ENCODE measurements at places on chromosomes 3 and 15.

- no peak for DNase-seq
Observed at GRCh38 chr3:29438580-29438979, 157.7 kb downstream of the RBMS3 start.

- peak; percentile 51 for DNase-seq
Observed at GRCh38 chr15:80970018-80970657, 19.5 kb downstream of the MESD start.

GRCh38 chr15:60804551-60804950, 325.6 kb upstream of the ICE2 start:
- no peak for DNase-seq

DNA sequence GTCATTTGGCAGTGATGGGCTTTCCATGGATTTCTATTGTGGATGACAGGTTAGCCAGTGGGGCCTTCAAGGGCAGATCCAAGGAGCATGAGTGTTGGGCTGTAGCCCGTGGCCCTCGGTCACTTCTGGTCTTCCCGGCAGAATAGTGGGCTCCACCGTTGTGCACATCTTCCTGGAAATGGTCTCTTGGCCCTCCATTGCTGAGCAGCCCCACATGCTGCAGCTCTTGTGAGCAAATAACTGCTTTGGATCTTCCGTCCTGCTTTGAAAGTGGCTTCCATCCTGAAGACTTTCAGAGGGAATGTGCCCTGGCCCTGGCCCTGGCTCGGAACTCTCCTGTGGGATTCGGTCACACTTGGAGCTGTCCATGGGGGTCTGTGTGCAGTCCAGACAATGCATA, 102.8 kb downstream of the SNRPN start:
- no peak for DNase-seq

GRCh38 chr15:99718421-99718820, 14.8 kb downstream of the LYSMD4 start:
- DNase-seq, result no peak

DNA sequence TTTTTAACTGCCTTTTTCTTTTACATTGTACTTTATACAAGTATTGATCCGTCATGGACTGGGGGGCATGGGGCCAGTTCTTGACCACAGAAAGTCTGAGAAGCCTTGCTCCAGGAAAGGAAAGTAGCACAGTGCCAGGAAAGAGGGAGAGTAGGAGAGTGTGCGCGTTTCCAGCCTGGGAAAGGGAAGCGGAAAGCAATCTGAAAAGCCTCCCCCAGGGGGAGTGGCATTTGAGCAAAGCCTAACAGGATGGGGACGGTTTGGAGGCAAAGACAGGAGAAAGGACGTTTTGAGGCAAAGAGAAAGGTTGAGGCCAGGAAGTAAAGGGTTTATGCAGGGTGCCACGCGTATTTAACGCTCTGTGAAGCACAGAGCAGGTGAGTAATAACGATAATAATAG, 116.9 kb downstream of the RORA start:
- DNase-seq, result no peak

DNA sequence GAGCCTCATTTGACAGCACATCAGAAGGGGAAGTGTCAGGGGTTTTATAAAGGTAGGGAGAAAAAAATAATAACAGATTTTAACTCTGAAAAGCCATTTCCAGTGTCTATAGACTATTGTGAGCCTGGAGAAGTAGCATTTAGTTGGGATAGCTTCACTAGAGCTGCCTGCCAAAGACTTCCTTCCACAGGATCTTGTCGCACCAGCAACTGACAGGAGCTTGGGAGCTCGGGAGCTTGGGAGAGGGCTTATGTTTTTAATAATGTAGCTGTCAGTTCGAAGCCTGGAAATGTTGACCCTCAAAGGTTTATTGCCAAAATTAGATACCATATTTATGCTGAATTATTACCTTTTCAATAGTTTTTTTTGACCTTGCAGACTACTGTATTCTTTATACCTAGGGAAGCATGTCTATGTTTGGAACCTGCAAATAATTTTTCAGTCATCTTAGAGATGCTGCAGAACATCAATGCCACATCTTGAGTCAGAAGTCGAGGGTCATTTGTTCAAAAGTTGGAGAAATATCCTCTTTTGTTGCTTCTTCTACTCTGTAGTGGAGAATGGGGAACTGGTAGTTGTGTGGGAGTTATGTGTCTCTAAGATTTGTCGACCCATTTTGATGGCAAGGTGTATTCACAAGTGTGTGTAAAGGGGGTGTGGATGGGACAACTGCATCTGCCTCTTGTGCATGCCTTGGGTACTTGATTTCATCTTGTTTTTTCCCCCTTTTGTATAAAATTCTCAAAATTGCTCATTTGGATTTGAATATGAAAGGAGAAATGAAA, 41.7 kb downstream of the ARPP21 start:
- no peak for DNase-seq

GRCh38 chr15:91845720-91846119, 7.8 kb upstream of the SLCO3A1 start:
- DNase-seq, result no peak

- no peak for DNase-seq
Observed at GRCh38 chr3:105906836-105907235, 38.0 kb upstream of the CBLB start.

GRCh38 chr3:169052465-169053302, 610.8 kb downstream of the MECOM start:
- DNase-seq, result no peak

GRCh38 chr3:27533718-27534573, 49.8 kb upstream of the SLC4A7 start:
- DNase-seq, result no peak

GRCh38 chr3:192931825-192932224, 14.2 kb upstream of the MB21D2 start:
- no peak for DNase-seq

DNA sequence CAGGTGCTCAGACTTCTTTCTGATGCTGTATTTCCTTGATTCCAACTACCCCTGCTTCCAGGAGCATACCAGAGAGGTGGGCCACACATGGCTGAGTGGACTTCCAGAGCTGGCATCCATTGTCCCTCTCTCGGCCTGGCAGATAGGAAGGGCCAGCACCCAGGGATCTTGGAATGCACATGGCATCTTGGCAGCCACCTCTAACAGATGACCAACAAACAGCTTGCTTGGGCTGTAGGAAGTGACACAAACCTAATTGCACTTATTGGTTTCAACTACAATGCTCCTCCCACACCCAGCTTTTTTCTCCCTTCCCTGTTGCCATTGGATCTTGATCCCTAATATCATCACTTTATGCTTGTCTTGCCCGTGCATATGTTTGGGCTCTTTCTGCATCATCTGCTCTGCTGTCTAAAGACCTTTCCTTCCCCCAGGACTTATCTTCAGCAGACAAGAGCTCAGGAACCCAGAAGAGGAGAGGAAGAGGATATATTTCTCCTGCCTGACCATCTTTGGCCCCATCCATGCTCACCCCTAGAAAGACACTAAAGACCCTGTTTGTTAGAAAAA, 294.6 kb downstream of the NTRK3 start:
- DNase-seq, result no peak

DNA sequence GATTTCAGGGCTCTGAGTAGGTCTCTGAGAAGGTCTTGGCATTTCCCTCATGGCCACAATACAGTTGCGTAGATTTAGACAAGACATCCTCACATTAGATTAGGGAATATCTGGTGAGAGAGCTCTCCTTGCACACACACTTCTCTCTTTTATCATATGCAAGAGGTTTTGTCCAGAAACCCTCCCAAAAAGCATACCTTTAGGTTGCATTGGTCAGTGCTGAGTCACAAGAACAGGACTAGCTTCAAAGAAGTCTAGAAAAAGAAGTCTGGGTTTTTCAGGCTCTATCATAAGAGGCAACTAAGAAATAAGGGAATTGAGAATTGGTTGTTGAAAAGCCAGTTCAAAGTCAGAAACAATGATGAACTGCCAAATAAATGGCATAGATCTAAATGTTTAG, 40.1 kb upstream of the MITF start:
- DNase-seq, result no peak

DNA sequence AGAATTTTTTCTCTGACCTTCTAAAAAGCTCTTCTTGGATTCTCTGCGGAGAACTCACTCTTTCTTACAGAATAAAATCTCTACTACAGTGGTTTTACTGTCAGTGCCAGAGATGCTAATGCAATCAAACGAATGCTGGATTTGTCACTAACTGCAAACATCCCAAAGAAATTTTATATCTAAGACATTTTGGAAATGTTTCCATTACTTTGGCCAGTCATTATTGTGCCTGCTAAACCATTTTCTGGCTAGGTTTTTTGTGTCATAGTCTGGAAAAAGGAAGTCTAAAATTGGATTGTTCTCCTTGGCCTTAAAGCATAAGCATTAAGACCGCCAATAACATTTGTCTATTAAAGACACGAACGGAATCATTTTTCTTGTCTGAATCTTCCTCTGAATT, 54.0 kb downstream of the PLOD2 start:
- DNase-seq, result no peak

GRCh38 chr15:64597477-64597822, 137.1 kb downstream of the ZNF609 start:
- peak; percentile 74 for DNase-seq

DNA sequence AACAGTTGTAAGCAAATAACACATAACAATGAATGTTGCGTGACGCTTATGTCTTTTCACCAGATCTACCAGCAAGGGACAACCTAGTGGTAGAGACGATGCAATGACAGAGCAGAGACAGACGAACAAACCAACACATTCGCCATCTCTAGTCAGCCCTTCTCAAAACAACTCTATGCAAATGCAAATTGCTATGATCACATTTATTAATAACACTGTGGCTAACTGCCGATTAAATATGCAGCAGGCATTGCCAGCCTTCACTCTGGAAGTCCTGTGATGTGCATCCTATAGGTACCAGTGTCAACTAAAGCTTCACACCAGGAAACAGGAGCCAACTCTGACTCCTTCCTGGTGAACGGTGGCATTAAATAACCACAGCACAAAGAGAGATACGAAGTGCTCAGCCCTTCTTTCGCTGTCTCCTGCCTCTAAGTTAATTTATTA, 94.2 kb downstream of the FOXP1 start:
- no peak for DNase-seq

DNA sequence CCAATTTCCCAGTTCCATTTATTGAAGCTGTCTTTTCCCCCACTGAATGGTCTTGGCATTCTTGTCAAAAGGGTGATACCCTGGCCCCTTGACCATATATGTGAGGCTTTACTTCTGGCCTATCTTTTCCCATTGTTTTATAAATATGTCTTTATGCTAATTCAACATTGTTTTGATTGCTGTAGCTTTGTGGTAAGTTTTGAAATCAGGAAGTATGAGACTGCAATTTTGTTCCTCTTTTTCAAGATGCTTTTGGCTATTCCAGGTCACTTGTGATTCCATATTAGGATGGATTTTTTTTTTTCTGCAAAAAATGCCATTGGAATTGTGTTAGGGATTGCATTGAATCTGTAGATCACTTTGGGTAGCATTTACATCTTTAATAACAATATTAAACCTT, 141.2 kb upstream of the MANF start:
- DNase-seq, result no peak

DNA sequence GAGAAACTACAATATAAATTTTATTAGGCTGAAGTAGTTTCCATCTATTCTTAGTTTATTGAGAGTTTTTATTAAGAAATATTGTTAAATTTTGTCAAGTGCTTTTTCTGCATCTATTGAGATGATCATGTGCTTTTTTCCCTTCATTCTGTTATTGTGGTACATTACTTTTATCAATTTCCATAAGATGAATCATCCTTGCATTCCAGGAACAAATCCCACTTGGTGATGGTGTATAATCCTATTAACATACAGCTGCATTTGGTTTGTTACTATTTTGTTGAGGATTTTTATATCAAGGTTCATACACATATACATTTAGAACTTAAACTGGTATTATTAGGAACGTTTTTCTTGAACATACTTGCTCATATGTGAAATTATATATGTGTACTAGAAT, 199.8 kb downstream of the TBC1D5 start:
- no peak for DNase-seq

DNA sequence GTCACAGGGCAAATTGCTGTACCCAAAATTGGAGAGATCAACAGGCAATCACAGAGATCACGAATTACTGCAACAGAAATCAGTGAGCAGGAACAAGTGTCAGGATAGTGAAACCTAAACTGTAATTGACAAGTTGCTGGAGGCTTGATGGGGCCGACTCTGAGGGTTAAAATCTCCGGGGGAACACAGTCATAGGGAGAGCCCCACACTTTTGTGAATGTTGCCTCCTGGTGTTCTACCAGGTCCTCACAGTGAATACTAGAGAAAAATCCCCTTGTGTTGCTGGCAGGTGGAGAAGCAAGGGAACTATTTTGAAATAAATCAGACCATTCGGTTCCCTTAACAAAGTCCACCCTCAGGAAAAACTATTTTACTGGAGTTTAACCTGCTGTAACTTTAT, 697.5 kb upstream of the CBLB start:
- no peak for DNase-seq

DNA sequence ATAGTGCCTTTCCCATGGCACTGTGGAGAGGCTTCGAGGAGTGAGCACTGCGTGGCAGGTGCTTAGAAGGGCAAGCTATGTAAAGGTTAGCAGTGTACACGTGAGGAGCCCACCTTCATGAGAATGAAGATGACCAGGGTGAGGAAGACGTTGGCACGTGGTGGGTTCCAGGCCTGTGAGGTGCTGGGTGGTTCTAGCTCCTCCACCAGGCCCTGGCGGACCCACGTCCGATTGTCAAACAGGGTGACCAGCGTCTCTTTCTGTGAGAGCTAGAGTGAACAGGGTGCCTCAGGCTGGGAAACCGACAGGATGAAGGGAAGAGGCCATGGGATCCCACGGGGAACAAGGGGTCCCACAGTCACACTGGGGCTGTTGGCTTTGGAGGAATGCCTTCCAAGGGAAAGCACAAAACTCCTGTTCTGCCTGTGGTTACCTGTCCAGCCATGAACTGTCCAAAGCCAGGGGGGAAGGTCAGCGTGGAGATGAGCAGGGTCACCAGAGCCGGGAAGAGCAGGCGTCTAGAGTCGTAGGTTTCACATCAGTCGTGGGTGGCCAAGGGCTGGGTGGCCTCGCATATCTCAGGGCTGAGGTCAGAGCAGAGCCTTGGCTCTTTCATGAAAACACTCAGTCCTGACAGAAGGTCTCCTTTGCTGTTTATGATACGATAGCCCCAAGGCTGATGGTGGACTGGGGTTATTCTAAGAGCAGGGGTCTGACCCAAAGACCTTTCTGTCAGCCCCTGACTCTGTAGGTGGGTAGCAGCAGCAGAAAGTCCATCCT, 6.0 kb downstream of the CLCN2 start:
- DNase-seq, result no peak

GRCh38 chr3:113783980-113784379, 37.1 kb downstream of the ATP6V1A start:
- no peak for DNase-seq
